ENCODE measurements at places on chromosomes 12 and 14.

GRCh38 chr12:115758877-115759620, 518.4 kb downstream of the MED13L start:
- no peak for DNase-seq

DNA sequence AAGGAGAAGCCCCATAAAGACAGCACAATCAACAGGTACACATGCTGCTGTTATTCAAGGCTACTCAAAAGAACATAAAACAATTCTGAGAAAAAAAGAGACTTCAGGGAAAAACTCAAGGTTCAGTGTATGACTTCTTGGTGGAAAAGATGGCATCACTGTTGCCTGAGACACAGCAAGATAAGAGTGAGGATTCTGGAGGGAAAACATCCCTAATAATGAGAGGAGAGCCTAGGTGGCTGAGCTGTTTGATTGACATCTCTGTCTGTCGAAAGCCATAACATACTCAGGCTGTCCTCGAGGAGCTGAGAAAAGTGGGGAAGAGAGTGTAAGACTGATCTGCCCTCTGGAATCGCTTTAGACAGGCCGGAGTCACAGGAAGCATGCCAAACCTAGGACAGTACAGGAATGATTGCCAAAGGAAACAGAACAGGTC, 193.4 kb upstream of the AMIGO2 start:
- DNase-seq: no peak

DNA sequence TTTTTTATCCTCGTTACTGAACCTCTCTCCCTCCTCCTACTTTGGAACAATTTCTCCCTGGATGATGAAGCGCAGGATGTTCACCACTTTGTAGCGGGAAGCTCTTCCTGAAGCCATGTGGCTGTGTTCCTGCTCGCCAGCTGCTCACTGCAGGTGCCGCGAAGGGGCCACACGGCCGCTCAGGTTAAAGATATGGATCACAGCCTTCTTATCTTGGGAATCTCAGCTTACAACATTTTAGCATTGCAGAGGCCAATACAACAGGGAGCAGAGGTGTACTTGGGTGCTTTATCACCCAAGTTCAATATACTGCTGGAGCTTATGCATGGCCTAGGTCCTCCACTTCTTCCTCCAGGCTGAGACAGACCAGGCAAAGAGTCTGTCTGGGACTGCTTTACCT, 201.2 kb upstream of the G2E3 start:
- DNase-seq: no peak

DNA sequence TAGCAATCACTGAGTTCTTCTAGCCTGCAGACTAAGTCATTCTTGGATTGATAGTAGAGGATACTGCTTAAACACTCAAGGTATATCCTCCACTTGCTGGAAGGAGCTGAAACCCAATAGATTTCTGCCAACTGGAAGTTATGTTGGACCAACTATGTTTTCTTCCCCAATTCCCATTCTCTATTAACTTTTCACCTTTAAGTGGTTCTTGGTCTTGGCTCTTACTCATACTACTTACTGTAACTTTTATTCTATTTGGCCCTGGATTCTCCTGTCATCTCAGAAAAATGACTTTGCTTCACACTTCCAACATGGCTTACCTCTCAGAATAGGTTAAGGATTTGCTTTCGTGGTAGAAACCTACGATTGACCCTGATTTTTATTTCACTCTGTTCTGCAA, 244.9 kb downstream of the ADAMTS20 start:
- no peak for DNase-seq

- no peak for DNase-seq
Measured at GRCh38 chr14:68730811-68731425, 61.9 kb downstream of the ZFP36L1 start.

DNA sequence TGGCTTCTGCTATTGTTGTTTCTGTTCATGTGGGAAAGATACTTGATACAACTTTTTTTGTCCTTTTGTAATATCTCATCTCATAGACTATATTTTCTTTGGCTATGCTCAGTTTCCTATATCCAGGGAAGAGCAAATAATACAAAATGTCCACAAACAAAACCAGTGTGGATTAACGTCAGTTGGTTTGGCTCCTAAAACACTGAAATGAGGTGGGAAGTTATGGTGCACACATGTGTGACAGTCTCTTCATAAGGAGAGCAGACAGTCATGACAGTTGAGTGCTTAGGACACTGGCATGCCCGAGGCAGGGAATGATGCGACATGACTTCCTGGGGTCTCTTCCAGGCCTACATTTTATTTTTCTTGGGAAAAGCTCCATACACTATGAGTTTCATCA, 27.5 kb downstream of the RHOJ start:
- no peak for DNase-seq

GRCh38 chr14:85958069-85958468, 428.1 kb downstream of the FLRT2 start:
- no peak for DNase-seq

- DNase-seq: no peak
Measured at GRCh38 chr12:90871726-90872096, 83.3 kb downstream of the CCER1 start.

DNA sequence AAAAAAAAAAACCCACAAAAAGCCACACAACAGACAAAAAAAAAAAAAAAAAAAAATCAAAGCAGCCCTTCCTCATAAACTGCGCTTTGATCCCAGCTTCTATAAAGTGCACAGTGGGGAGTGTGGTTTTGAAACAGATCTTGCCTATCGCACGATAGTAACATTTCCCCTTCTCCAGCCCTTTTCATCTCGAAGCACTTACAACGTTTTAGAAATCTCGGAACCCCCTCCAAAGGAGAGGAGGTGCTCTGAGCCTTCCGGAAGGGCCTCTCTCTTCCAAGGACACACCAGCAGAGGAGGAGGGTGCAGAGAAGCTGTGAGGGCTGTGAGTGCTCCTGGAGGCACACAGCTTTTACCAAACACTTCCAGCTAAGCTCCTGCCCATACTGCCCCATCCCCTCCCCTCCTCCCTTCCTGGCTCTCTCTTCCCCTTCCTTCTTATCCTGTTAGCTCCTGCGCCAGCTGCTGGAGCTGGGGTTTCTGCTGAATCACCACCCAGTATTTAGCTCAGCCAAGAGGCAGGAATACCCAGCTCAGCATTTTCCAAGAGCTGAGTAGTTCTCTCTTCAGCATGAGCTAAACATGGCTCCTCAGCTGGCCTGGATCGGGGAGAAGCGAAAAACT, 28.4 kb downstream of the SLC7A8 start:
- no peak for DNase-seq

DNA sequence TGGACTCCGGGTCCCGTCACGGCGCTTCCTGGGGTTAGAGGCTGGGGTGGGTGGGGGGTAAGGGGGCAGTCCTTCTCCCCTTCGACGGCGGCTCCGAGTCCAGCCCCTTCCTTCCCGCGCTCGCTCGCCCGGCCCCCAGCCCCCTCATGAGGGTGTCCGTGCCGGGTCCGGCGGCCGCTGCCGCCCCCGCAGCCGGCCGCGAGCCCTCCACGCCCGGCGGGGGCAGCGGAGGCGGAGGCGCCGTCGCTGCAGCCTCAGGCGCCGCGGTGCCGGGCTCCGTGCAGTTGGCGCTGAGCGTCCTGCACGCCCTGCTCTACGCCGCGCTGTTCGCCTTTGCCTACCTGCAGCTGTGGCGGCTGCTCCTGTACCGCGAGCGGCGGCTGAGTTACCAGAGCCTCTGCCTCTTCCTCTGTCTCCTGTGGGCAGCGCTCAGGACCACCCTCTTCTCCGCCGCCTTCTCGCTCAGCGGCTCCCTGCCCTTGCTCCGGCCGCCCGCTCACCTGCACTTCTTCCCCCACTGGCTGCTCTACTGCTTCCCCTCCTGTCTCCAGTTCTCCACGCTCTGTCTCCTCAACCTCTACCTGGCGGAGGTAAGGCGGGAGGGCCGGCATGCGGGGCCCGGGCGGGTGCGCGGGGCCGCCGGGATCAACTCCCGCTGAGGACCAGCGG, 500 bp downstream of the GPR137C start:
- DNase-seq: peak; percentile 60

DNA sequence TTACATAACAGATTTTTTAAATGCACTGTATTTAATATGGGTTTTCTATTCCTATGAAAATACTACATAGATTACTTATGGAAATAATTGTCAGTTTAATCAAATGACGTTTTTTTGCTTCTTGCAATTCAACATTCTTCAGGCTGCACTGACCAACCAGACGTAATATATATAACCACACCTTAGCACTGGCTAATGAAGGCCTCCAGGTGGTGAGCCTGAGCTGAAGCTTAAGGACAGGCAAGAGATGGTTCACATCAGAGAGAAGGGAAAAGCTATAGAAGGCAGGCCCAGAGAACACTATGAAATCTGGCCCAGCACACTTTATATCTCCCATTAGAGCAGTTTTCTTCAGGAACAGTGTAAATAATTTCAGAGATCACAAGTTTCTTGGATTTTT, 2.8 kb upstream of the MDGA2 start:
- DNase-seq: no peak

- no peak for DNase-seq
Measured at GRCh38 chr14:59207506-59207933, 19.1 kb downstream of the DAAM1 start.

DNA sequence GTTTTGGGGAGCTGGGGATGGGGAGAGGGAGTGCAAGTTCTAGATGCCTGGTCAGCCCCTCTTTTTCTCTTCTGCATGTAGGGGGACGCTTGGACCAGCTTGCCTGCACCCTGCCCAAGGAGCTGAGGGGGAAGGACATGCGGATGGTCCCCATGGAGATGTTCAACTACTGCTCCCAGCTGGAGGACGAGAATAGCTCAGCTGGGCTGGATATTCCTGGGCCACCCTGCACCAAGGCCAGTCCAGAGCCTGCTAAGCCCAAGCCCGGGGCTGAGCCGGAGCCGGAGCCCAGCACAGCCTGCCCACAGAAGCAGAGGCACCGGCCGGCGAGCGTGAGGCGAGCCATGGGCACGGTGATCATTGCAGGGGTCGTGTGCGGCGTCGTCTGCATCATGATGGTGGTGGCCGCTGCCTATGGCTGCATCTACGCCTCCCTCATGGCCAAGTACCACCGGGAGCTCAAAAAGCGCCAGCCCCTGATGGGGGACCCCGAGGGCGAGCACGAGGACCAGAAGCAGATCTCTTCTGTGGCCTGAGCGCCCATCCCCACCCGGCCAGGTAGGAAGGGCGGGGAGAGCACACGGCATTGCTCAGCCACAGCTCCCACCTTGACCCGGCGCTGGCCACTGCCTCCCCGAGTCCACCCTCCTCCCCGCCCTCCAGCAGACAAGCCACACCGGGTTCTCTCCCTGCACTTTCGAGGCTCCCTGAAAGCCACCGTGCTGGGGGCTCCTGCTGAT, 14.0 kb downstream of the LRTM2 start:
- DNase-seq: no peak

DNA sequence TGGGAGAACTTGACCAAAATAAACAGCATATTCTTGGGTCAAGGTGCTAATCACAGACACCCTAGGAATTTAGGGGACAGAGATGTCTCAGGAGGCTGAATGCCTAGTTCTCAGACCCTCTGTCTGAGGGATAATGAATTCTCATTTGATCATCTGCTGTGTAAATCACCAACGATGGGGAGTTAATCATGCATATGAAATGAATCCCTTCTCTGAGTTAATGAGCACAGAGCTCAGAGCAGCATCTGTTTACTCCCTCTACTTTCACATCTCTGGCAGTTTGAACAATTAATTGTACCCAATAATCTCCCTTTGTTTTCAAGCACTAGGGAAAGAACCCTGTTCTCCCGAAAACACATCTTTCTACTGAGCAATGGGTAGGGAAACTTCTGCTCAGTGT, 129.4 kb upstream of the SRRM4 start:
- no peak for DNase-seq

- DNase-seq: no peak
Measured at GRCh38 chr12:12642916-12643315, 31.2 kb downstream of the CREBL2 start.

DNA sequence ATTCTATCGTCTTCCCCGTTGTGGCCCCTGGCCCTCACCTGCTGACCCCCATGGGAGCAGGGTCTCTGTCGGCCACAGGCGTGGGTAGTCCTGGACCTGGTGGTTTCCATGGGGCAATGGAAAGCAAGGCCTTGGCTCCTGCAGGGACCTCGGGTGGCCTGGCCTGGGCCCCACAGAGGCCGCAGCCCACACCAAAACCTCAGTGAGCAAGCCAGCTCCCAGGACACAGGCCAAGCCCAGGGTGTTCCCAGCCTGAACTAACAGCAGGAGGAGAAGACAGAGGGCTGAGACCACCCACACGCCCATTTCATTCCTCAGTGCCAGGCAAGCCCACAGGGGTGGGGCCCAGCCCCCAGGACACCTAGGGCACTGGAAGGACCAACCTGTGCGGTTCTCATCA, 16.9 kb downstream of the ABCB9 start:
- no peak for DNase-seq

- no peak for DNase-seq
Measured at GRCh38 chr14:55671641-55672040, 91.6 kb downstream of the KTN1 start.

DNA sequence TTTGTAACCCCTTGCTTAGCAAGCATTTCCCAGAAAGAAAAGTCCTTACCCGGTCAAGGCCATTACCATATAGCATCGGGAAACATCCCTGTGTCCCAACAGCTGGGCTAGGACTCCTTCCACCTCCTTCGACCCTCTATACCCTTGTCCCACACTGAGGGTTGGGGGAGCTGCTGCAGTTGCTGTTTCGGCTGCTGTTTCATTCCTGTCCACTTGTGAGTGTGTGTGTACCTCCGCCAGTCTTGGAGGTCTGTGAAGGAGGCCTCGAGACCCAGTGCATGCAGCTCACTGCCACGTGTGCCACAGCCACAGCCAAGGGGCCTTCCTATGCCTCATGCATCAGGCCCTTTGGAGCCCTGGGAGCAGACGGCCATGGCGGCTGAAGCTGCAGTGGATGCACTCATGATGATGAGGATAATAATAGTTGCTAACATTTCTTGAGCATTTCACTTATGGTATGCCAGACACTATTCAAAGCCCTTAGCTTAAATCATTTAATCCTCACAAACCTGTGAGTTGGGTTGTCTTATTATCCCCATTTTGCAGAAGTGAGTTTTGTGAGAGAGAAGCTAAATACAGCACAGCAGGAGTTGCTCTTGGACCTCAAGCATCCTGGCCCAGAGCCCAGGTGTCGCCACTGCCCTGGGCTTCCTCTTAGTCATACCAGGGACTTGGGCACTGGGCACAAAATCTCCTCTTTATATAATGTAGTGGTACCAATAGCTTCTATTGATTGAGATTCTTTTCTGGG, 156.5 kb downstream of the PRKCH start:
- DNase-seq: peak; percentile 56

- DNase-seq: no peak
Measured at GRCh38 chr12:69978020-69978419, 153.0 kb downstream of the MYRFL start.

DNA sequence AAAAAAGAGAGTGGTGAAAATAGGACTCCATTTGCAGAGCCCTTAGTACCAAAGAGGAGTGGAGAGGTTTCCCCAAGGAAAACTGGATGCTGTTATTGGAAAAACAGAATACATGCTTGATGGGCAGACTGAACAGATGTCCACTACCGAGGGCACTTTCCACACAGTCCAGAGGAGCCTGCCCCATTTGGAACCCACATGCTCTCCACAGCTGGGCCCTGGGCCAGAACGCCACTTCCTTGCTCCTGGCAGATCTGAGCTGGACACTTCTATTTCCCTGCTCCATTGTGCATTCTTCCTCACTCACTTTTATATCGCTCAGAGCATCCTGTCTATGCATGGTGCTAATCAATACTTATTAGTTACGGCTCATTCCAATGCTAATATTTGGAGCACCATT, 249.9 kb downstream of the SLC15A4 start:
- no peak for DNase-seq

- DNase-seq: no peak
Measured at GRCh38 chr12:10310926-10311720, 3.5 kb downstream of the KLRD1 start.

GRCh38 chr12:3636328-3636727, 116.6 kb downstream of the CRACR2A start:
- no peak for DNase-seq

Data from stimulated activated CD4-positive, alpha-beta T cell treated with anti-CD3 and anti-CD28 coated beads, Interleukin-15, amount 100 ng/mL, for 24 hours (primary cell).